ENCODE measurements at places on chromosomes 6 and 20.

- DNase-seq: no peak
These were observed 101.7 kb downstream of the BMP5 start for GRCh38 chr6:55773620-55774216.

DNA sequence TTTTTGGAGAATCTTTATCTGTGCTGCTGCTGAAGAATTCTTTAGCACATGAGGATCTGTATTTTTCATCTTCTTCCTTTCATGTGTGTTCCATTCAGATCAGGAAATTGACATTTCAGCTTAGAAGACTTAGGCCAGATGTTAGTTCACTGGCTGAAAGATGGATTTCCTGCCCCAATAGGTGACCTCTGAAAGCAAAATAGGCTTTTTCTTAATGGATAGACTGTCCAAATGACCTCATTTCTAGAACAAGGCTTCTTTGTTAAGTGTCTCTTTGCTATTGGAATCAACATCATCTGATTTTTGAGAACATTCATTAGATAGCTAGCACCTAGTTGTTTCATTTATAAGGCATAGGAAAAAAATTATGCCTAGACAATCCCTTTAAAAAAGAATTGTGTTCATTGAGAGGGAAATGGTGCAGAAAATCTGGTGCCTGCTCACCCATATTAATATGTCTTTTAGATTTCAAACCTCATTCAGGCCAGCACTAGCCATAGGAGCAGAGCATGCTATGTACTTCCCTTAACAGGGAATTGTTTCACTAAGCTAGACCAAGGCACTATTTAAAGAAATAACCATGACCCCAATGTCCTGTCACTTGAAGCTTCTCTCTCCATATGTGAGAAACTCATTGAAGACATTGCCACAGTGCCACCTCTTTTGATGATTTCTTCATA is 13.6 kb upstream of the SASH1 start:
- no peak for DNase-seq

DNA sequence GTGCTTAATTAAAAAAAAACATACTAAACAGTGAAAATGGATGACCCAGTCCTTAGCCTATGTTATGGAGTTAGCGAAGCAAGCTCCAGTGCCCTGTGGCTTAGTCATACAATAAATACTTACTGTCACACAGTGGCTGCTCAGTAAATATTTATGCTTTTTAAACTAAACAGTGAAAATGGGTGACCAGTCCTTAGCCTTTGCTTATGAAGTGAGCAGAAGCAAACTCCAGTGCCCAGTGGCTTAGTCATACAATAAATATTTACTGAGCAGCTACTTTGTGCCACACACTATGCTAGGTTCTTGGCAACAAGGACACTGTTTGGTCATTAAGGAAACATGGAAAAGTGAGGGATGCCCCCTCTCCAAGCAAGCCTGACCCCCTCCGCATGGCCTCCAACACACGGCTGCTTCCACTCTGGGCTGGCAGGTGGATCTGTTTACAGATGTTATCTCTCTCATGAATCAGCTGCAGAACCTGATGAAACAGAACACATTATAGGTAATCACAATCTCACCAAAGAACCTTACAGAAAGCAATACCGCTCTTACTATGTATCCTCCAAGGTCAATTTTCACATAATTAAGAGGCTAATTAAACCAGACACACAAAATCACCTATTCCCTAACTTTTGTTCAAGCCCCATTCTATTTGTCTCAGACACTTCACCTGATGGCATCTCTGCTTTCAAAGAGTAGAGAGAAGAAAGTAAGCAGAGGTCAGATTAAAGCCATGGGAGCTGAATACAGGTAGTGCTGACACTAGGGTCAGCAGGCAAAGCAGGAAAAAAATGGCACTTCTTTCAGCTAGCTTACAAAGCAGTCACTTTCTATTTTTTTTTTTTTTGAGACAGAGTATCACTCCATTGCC is 27.3 kb downstream of the CDK5RAP1 start:
- DNase-seq: no peak

DNA sequence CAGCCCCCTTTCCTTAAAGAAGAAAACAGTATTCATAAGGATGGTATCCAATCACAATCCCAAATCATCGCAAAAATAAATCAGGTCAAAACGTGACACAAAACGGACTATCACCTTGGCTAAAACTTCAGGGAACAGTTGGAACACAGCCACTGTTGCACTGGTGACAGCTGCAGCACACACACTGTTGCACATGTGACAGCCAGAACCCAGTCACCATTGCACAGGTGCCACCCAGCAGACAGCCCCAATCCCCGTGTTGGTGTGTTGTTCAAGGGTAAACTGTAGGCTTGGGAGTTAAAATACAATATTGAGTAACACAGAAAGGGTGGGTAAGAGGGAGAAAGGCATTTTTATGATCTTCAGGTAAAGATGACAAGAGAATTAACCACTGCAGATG is 15.8 kb downstream of the PSMB1 start:
- DNase-seq: no peak

GRCh38 chr6:155117785-155118184 is 122.7 kb downstream of the TIAM2 start:
- no peak for DNase-seq

GRCh38 chr6:150465610-150466009 is 96.8 kb downstream of the IYD start:
- no peak for DNase-seq

Measured in central memory CD4-positive, alpha-beta T cell (primary cell).